ENCODE measurements at places on chromosomes 11 and 22.
A peak's percentile ranks its signal among the peaks of the same experiment; 100 is the strongest.

- no peak for DNase-seq
Observed at GRCh38 chr11:47154616-47155570, 21.8 kb downstream of the ARFGAP2 start.

- DNase-seq = no peak
Observed at GRCh38 chr11:83020942-83021779, 50.5 kb downstream of the RAB30 start.

DNA sequence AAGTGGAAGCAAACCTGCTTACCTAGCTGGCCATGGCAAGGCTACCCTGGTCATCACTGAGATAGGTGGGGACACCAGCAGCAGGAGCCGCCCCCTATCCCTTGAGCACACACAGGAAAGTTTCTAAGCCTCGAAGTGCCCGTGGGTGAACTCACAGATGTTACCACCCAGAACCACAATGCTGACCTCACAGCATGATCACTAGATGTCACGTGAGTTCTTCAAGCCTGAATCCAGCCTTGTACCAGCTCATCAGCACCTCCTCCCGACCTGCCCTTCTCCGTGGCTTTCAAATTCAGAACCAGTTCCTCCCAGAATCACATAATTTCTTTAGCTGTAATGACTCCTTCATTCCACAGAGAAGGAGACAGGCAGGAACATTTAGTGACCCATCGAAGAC lies 24.7 kb upstream of the TIMP3 start:
- no peak for DNase-seq

DNA sequence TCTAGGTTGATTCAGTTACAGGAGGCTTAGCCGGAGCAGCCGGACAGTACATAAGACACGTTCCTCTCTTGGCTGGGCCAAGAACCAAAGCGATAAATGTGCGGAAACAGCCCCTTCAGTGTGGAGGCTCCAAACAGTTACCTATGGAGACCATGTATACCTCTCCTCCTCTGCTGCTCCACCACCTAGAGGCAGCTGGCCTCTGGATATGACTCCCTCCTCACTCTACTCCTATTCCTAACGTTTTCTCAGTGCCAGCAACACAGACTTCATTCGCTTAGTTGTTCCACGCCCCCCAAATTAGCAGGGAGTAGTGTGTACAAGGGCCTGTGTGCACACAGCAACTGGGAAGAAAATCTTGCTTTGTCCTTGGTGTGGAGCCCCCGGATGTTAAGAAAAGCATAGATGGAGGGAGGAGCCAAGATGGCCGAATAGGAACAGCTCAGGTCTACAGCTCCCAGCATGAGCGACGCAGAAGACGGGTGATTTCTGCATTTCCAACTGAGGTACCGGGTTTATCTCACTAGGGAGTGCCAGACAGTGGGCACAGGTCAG lies 362.3 kb upstream of the KIRREL3 start:
- no peak for DNase-seq

- DNase-seq = peak; percentile 80
Observed at GRCh38 chr11:117443266-117444186, 115.9 kb downstream of the CEP164 start.

- no peak for DNase-seq
Observed at GRCh38 chr11:45432910-45433309, 146.8 kb upstream of the SYT13 start.

GRCh38 chr11:58742140-58742539 lies 10.4 kb upstream of the GLYAT start:
- DNase-seq = no peak

GRCh38 chr11:117819096-117820040 lies 5.2 kb downstream of the FXYD2 start:
- DNase-seq = peak; percentile 85

GRCh38 chr11:105149477-105149876 lies 9.9 kb upstream of the CARD18 start:
- no peak for DNase-seq

- DNase-seq = no peak
Observed at GRCh38 chr22:35195821-35196220, 61.5 kb upstream of the HMGXB4 start.

DNA sequence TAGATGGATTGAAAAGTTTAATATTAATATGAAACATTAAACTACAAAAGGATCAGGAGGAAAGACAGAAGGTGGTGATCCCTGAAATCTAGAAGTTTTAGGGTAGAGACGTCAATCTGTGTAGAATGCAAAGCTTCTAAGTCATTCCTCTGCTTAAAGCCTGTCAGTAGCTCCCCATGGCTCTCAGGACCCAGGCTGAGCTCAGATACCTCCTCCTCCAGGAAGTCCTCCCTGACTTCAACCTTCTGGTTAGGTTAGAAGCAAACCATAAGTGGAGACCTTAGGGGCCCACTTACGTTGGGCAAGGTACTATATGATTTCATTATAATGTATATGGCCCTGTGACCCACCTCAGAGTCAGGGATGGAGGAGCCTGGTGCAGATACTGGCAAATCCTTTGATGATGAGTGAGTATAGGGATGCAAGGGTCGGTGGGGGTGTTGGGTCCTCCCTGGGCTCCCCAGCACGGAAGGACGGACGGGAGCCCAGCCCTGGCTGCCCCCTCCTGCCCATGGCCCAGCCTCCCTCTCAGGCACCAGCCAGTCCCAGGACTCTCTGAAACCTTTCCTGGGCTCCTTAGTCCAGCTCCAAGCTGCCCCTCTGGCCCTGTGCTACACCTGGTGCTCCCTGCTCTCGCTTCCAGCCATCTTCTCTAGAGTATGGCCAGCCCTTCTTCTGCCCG lies 3.2 kb upstream of the PPP6R3 start:
- DNase-seq = no peak

DNA sequence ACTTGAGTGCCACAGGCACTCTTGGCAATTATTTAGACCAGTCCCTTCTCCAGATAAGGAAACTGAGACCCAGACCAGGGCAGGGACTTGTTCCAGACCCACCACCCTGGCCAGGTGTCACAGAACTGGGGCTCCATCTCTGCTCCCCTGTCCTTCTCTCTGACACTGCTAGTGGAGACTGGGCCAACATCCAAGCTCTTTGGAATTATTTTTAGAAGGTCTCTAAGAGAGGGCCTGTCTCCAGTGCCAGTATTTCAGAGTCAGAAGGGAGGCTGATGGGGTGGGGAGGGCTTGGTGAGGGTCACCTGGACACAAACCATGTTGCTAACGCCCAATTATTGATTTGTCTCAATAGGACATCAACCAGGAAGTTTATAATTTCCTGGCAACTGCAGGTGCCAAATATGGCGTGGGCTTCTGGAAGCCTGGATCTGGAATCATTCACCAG lies 32.7 kb downstream of the POLR3H start:
- DNase-seq = no peak

DNA sequence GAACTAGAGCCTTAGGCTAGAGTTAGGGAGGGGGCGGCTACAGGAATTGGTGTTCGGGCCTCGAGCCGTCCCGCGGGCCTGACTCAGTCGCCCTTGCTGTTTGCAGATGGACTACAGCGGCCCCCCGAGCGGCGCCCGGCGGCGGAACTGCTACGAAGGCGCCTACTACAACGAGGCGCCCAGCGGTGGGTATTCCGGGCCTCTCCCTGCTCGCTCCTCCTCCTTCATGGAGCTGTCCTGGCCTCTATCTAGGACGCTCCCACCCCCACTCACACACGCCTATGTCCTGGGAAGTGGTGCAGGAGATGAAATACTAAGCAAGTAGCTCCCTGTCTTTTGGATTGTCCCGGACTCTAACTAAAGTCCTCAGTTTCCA lies 1.4 kb downstream of the MYOD1 start:
- DNase-seq = peak; percentile 37

DNA sequence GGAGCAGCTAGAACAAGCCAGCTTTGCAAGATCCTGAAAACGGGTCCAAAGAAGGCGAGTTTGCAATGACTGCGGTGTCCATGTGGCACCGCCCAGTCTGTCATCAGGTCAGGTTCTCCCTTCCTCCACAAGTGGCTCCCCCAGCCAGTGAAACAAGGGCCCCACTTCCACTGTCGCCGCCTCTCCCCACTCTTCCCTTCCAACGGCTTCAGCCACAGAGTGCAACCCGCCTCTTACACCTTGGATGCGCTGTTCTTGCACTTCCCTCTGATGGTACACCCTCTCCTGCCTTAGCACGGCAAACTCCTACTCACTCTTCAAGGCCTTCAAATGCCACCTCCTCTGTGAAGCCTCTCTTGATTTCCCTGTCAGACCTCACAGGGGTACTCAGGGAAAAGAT lies 10.8 kb upstream of the TCF20 start:
- no peak for DNase-seq

DNA sequence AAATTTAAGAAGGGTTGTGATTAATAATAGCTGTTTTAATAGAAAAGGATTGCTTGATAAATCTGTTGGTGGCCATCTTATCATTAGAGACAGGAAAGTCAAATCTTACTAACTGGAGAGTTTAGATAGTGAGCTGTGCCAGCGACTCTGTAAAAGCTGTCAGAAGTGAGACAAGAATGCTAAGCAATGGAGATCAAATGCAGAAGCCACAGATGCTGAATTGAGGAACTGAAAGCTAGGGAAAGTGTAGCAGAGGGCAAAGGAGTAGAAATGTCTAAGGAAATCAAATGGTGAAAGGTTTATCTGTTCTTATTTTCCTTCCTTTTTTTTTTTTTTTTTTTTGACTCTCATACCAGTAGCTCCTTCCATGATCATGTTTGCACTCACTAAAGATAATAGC lies 13.7 kb downstream of the MS4A13 start:
- no peak for DNase-seq

GRCh38 chr11:15972838-15973237 lies 383.5 kb downstream of the SOX6 start:
- no peak for DNase-seq

GRCh38 chr22:44458044-44459020 lies 39.7 kb downstream of the RTL6 start:
- DNase-seq = no peak

GRCh38 chr11:70746351-70746750 lies 348.0 kb downstream of the CTTN start:
- DNase-seq = no peak

- DNase-seq = peak; percentile 89
Observed at GRCh38 chr11:14358729-14359439, at the start of gene RRAS2. TSS of gene RRAS2 (minus strand) at chr11:14359183. CDS start at chr11:14358870, 313 bp downstream.
